CD4-positive, alpha-beta T cell treated with Interleukin-6 at 100 ng/mL for 8 hours (primary cell): ENCODE measurements at places on chromosomes 16 and 17.
A peak's percentile ranks its signal among the peaks of the same experiment; 100 is the strongest.

GRCh38 chr17:64190472-64190871 is 60.5 kb upstream of the ERN1 start:
- no peak for DNase-seq

DNA sequence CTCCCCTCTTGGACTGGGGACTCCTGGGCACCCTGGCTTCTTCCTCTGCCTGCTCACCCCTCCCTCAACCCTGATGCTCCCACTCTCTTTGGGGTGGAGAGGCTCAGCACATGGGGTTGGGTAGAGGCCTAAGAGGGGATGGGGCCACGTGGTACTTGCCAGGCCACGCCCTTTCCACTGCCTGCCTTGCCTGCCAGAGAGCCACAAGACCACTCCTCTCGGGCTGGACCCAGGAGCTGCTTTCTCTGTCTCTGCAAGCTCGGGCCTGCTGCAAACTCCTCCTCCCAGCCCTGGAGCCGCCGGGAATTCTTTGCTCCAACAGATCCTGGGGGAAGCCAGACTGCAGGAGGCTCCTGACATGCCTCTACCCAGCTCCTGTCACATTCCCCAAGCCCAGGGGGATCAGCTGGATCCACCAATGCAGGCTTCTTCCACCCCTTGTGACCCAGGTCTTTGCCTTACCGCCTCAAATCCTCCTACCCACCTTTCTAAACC is 11.8 kb downstream of the DLX4 start:
- no peak for DNase-seq

DNA sequence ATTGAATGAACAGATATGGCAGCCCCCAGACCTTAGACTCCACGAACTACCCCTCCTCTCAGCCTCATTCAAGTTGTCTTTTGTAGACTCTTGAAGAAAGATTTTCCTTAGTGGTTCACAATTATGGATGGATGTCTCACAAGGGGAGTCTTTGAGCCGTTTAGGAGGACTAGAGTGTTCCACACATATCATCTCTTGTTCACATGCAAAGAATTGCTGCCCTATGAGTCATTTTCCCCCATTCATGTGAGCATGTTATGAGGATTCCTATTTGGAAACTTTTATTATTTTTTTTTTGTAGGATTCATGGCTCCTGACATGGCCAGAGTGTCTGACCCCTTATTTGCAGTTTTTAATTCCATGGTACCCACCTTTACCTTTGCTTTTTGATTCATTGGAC is 237.1 kb downstream of the SHISA9 start:
- no peak for DNase-seq

- no peak for DNase-seq
These were observed 11.7 kb downstream of the SLC7A6OS start for GRCh38 chr16:68298907-68299561.

DNA sequence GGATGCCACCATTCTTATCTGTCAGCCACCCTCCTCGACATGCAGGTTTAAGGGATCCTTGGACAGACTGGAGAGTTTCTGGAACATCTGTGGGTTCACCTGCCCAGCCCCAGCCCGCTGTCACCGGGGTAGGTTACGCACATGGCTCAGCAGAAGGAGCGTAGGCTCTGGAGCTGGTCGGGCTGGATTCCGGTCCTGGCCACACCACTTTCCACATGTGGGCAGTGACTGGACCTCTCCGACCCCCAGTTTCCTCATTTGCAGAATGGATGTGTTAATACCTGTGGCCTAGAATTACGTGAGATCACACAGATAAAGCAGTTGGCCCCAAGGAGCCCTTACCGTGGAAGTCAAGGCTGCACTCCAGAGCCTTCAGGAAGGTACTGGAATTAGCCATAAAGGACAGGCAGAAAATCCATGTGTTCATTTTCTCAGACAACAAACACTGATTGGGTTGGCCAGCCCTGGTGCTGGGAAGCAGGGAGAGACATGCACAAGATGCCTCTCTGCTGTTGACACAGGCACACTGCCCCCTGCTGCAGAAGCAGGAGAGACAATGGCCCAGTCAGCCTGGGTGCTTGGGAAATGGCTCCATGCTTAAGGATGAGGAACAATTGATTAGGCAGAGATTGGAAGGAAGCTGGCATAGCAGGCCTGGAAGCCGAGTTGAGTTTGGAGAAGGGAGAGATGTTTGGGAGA is 58.8 kb downstream of the SF3B3 start:
- DNase-seq, result no peak

GRCh38 chr16:75392906-75393305 is 40.4 kb downstream of the CFDP1 start:
- DNase-seq, result no peak

DNA sequence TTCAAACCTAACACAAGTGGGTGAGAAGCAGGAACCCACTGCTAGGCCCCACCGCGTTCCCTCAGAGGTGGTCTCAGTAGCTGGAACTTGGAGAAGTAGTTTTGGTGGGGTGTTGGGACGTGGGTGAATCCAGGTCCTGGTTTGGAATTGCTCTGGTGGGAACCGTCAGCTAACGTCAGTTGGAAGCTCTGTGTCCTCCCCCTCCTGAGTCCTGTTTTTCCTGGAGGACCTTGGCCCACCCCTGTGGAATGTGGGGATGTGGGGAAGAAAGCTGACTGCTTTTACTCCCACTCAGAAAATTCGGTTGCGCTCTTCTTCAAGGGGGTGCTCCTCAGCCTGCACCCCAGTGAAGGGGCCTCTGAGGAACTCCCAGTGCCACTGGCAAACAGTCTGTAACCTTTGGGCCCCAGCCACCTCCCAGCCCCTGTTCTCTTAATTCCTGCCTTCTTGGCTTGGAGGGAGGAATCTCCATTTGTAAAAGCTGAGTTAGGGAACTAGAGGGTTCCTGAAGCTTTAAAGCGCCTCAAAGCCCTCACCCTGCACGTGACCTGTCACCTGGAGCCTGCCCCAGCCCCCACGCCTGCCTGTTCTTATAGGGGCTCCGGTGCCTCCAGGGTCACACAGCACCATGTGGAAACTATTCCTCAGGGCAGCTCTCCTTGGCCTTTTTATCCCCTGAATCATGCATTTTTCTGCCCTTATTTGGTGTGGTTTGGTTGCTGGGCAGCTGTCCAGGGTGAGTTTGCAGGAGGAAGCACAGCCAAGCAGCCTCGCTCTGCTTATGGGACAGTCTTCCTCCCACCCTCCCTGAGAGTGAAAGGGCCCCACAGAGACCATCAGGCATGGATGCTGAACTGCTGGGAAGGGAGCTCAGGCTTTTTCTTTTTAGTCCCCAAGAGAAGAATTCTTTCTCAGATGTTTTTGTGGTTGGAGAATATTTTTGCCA is 16.2 kb upstream of the NAGLU start:
- no peak for DNase-seq

- DNase-seq, result no peak
These were observed 377.0 kb upstream of the TNRC6C start for GRCh38 chr17:77581480-77581879.

DNA sequence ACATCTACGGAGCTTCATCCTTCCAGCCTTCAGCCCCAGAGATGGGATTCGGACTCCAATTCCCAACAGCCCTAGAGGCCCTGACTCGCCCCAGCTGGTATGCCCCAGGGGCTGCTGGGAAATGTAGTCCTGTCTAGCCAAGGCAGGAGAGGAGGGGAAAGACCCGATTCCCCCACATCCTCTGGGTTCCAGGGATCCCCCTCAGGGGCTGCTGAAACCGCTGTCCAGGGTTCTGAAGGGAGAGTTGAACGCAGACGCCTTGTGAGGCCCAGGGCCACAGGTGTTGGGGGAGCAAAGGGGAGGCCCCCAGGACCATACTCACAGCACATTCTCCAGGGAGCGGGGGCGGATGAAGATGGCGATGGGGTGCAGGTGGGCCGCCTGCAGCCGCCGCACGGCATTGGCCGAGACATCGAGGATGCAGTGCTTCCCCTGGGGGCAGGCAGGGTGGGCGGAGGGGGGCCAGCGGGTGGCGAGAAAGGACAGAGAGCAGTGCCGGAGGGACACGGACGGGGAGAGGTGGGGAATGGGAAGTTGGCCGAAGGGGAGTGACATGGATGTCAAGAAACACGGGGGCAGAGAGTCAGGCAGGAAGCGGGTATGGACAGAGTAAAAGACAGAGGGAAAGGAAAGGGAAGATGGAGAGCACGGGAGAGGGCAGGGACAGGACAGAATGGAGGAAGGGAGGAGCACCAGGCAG is 12.6 kb upstream of the ASGR1 start:
- DNase-seq, result no peak

GRCh38 chr17:31311526-31311925 is 2.3 kb downstream of the EVI2B start:
- no peak for DNase-seq

DNA sequence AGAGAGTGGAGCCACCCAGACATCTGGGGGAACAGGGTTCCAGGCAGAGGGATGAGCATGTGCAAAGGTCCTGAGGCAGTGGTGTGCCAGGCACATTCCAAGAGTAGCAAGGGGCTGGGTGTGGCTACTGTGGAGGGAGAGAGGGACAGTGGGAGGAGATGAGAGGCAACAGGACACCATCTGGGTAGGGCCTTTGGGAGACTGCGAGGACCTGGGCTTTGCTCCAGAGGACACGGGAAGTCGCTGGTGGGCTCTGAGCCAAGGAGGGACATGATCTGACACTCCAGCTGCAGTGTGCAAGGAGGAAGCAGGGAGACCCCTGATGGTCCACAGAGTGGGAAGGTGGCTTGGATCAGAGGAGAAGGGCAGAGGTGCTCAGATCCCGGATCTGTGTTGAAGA is 56.7 kb upstream of the MED9 start:
- no peak for DNase-seq

GRCh38 chr16:53646506-53646905 is 57.2 kb downstream of the RPGRIP1L start:
- DNase-seq, result no peak

- peak; percentile 2 for DNase-seq
These were observed 708 bp downstream of the DHX33 start for GRCh38 chr17:5468075-5468473.

DNA sequence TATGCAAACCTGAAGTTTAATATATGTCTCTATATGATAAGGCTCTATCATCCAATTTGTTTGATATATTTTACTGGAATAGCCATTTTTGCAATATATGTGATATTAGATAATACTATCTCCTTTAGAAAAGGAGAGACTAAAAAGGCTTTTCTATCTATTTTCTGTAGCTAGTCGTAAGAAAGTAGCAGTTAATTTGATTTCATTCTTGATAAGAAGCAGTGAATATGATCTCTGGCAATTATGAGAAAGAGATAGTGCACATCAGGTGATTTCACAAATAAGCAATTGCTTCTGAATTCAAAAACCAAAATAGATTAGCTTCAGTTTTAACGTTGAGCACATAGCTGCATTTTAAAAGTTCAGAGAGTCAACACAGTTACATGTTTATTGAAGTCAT is 1318.4 kb downstream of the CDH8 start:
- no peak for DNase-seq

- no peak for DNase-seq
These were observed 17.0 kb downstream of the N4BP1 start for GRCh38 chr16:48592839-48593429.

DNA sequence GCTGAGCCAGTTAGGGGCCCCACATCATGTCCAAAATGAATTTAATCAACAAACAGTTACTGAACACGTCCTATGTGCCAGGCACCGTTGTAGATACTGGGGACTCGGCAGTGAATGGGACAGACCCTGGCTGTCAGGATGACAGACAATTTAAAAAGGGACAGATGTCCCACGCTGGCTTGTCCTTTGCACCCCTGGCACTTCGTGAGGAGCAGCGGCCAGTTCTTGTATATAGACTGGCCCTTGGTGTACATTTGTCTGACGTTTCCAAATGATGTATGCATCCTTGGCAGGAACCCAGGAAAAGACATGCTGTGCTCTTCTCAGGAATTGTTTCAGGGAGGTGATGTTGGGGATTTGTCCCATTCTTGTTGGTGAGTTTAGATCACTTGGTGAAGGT is 21.1 kb downstream of the IL4R start:
- no peak for DNase-seq

DNA sequence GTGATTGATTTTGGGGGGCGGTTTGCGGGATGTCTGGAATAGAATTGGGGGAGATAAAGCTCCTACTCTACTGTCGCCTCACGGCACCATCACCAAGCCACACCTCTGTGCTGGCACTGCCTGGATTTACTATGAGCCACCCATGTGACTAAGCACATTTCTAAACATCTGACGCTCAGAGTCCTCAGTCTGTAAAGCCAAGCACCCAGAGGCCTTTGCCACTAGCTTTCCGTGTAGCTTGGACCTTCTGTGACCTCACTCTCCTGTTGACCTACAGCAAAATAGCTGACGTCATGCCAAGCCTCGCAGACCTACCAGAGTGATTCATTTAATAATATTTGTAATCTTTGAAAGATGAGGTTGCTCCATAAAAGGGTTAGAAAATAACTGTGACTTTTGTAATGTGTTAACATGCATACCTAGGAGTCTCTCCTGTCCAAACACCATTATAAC is 38.5 kb upstream of the MYOCD start:
- no peak for DNase-seq

- no peak for DNase-seq
These were observed 19.7 kb downstream of the LRRC36 start for GRCh38 chr16:67346341-67346740.

DNA sequence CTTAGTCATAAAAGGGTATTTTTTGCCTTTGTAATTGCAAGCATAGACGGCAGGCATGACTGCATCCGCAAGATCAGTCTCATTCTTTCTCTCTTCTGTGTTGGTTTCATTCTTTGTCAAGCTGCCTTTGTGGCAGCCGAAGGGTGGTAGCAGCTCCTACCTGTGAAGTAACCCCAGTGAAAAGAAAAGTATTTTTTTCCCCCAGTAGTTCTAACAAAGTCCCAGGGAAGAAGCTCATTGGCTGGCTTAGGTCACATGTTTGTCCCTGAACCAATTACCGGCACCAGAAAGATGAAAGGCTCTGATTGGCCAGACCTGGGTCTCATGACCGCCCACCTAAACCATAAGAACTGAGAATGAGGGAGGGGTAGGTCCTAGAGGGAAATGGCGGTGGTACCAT is 110.7 kb downstream of the RAP1GAP2 start:
- DNase-seq, result no peak

DNA sequence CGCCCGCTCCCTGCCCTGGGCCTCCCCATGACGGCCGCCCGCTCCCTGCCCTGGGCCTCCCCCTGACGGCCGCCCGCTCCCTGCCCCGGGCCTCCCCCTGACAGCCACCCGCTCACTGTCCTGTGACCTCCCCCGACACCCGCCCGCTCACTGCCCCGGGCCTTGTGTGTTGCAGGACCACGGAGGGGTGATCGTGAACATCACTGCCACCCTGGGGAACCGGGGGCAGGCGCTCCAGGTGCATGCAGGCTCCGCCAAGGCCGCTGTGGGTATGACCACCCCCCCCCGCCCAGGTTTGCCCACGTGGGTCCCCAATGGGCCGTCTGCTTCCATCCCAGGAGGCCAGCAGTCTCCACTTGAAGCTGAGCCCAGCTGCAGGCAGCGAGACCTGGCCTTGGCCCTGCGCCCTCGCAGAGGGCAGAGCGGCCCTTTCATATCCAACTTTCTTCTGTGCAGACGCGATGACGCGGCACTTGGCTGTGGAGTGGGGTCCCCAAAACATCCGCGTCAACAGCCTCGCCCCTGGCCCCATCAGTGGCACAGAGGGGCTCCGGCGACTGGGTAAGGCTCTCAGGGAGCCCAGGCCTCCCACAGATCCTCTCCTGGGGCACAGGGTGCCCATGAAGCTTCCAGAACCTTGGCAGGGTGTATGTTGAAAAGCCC is 9.0 kb downstream of the DECR2 start:
- DNase-seq, result no peak

GRCh38 chr17:38861399-38861843 is 7.9 kb upstream of the RPL23 start:
- no peak for DNase-seq
